ENCODE measurements at places on chromosomes 12 and 14. TPM values are rescaled to one million over a fixed set of nuclear protein-coding genes. Genes with fewer than 3 reads are reported as not detected.

The MORN3 gene
- total RNA-seq, result 1.9 TPM

The TAS2R8 gene
- not detected for total RNA-seq

The TUBA1C gene
- 315 TPM for total RNA-seq

The SLC17A8 gene
- total RNA-seq, result not detected

The PTPRO gene
- 1.4 TPM for total RNA-seq

The REM2 gene
- total RNA-seq, result 0.14 TPM

The MCRS1 gene
- 73.6 TPM for total RNA-seq

The TMEM179 gene
- not detected for total RNA-seq

DNA sequence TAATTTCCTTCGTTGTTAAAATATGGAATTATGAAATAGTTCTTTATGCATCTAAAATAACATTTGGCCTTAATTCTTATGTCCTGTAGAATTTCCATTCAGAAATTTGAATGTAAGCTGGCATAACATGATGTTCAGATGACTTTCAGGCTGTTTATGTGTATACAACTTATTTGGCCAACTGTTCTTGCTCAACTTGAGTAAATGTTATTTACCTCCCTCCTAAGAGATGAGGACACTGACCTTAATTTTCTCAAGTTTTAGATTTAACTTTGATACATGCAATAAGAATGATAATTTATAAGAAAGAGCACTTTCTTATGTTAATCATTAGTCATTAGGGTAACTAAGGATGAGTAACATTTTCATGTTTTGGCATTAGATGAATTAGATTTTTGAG, 365.4 kb downstream of the AEBP2 start:
- DNase-seq, result no peak

- DNase-seq, result no peak
These were observed 134.7 kb downstream of the FGD4 start for GRCh38 chr12:32533971-32534590.

DNA sequence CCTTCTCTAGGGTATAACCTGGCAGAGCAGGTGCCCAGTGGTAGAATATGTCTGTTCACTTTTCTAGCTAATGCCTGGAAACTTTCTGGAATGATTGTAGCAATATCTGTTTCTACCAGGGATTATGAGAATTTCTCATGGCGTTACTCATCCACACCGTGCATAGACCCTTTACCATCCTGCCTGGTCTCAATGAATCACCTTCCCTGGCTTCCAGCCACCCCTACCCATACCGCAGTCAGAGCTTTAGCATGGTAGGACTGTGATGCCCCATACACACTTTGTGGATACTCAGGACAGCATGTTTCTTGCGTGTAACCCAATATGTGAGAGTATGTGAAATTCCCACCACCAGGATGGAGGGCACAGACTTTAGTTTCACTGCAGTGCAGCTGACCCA, 45.4 kb downstream of the TUNAR start:
- DNase-seq, result no peak

- no peak for DNase-seq
These were observed 119.6 kb upstream of the EEA1 start for GRCh38 chr12:93048656-93049055.

DNA sequence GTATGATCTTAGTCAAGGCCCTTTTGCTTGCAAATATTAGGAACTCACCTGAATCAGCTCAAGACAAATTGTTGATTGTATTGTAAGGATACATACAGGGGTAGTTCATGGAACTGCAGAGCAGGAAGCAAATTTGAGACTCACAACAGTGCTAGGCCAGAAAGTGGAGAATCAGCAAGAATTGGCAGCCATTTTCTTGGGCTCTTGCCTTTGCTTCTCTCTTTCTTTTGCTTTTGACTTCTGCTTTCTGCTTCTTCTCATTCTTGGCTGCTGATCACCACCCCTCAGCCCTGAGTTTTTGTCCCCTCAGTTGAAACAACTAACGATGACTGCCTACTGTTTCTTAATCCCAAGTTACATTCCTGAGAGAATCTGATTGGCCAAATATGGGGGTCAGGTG, 34.8 kb downstream of the KCNK13 start:
- no peak for DNase-seq

DNA sequence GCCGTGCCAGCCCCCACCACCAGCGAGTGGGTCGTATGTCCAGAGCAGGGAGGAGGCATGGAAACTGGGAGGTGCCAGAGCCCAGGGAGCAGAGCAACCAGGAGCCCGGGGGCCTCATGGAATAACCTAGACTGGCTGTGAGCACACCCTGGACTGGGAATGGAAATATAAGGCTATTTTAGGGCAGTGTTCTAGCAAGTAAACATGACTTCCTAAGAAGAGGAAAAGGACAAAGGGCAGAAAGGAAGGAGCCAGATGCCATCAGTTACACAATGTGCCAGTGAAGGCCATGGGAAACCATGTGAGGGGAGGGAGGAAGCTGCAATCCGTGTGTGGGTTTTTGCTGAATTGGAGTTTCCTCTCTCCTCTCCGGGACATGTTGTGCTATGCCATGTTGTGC, 18.7 kb upstream of the CPM start:
- DNase-seq, result no peak

DNA sequence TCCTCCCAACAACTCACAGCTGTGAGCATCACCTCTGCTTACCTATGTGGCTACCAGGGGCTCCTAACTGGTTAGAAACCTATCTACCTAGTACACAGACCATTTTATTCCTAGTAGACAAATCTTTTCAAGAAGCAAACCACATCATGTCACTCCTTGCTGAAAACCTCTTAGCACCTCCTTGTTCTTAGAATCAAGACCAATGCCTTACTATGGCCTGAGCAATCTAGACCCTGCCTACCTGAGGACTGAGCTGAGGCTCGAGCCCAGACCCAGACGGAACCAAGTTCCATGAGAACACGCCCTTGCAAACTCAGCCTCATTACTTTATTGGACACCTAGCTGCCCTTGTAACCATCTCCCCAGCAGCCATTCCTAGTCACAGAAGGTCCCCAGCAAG, 32.6 kb downstream of the CMKLR1 start:
- DNase-seq, result no peak

DNA sequence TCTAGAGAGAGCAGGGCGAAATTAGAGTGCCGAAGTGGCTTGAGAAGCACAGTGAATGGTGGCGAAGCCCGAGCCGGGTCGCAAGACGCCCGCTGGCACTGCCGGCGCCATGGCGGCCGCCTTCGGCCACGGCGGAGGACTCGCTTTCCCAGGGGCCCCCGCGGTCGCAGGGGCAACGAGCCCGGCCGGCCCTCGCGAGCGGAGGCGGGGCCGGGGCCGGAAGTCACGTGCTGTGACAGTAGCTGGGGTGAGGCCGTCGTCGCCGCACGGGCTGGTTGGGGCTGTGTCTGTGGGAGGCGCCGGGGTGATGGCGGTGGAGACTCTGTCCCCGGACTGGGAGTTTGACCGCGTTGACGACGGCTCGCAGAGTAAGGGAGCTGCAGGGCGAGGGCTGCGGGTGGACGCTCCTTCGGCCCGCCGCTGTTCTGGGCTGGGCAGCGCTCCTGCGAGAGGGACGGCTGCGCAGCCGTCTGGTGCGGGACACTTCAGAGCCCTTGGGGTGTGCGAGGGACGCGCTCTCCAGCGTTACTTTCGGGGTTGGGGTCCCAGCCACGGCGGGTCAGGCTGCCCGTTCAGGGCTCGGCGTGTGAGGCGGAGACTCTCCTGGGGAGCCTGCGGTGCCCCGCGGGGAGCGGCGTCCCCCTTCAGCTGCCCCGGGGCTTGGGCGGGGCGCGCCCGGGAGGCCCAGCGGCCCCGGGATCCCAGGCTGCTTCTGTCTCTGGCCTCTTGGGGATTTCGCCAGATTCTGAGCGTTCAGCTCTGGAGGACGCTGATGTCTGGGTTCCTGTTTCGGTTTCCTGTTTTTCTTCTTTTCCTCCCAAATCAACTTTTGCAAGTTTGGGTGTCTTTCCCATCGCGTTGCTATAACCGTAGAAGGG, at the start of gene WASHC4:
Gene WASHC4 (plus strand): TSS at position 238 of the 878 bp plus-strand sequence. CDS start 70 bp downstream, at position 308.
- peak; percentile 97 for DNase-seq

- DNase-seq, result no peak
These were observed 127.2 kb downstream of the BCAT1 start for GRCh38 chr12:24821691-24822090.

GRCh38 chr12:89239534-89239933, 112.8 kb downstream of the DUSP6 start:
- DNase-seq, result no peak

DNA sequence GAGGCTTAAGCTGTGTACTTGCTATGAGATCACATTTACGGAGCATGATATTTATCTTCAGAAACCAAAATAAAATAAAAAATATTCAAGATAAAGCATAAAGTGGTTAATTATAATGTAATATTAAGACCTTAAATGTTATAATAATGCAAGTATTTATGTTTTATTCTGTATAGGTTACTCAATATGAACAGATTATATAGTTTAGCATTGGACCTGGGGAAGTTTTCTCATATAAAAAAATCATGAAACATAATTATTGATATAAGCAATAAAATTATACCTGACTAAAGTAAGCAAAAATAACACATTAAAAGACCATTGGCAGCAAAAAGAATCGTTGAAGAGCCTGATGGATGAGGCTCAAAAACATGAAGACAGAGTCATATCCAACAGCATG, 516.2 kb downstream of the SLC16A7 start:
- DNase-seq, result no peak

DNA sequence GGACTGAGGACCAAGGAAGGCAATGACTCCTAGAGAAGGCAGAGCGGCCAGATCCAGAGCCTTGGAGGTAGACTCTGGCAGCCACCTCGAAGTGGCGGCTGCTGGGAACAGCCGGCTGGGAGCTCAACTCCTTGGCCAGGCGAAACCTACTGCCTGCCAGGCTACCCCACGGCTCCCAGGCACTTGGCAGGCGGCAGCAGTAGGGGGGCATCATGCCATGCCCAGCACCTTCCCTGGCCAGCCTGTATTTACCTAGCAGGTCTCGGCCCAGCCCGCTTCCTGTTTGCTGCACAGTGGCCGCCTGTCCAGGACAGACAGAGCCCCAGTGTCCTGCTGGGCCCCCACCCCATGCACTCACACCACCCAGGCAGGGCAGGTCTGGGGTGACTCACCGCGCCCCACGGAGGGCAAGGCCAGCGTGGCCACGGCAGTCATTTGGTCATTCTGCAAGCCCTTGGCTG, 10.2 kb downstream of the TRPV4 start:
- DNase-seq, result no peak

DNA sequence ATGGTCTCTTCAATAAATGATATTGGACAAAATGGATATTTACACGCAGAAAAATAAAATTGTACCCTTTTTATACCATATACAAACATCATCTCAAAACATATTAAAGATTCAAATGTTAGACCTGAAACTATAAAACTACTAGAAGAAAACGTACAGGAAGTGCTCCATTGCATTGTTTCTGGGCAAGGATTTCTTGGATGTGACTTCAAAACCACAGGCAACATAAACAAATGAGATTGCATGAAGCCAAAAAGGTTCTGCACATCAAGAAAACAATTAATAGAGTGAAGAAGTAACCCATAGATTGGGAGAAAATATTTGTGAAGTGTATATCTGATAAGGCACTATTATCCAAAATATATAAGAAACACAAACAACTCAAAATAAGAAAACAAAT, 812.4 kb downstream of the NRXN3 start:
- no peak for DNase-seq
